Activated CD8-positive, alpha-beta memory T cell treated with anti-CD3 and anti-CD28 coated beads for 24 hours (primary cell): ENCODE measurements at places on chromosomes 4 and X.

GRCh38 chr4:20181926-20182325 is 69.8 kb upstream of the SLIT2 start:
- no peak for DNase-seq

DNA sequence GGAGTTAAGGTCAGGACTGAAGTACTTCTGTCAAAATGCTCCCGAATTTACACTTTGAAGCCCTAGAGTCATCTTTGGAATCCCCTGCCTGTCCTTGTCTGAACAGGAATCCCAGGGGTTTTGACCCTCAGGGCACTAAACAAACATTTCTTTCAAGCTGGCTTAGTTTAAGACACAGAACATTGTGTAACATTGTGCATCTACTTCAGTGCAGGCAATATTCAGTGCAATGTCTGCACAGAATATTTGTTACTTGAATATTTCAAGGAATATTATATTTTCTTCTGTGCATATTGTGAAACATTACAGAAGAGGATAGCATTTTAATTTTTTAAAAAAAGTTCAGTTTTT is 763.4 kb downstream of the PCDH18 start:
- no peak for DNase-seq

- DNase-seq = no peak
Observed at GRCh38 chr4:83110970-83111750, 3.4 kb downstream of the PLAC8 start.

- no peak for DNase-seq
Observed at GRCh38 chr4:27005501-27005900, 144.9 kb downstream of the STIM2 start.

DNA sequence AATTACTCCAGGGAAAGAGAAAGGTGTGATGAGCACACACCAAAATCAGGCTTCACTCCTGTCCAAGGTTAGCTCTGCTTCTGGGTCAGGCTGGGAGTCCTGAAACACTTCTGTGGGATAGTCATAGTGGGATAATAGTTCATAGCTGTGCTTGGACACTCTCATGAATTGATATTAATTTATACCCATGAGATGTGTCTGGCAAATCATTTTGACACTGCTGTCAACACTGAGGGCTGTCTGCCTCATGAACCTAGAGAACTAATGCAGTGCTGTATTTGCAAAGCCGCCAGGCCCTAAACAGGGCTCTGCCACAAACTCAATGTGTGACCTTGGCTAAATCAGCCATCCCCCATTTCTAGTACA is 24.5 kb upstream of the PGRMC1 start:
- DNase-seq = no peak

DNA sequence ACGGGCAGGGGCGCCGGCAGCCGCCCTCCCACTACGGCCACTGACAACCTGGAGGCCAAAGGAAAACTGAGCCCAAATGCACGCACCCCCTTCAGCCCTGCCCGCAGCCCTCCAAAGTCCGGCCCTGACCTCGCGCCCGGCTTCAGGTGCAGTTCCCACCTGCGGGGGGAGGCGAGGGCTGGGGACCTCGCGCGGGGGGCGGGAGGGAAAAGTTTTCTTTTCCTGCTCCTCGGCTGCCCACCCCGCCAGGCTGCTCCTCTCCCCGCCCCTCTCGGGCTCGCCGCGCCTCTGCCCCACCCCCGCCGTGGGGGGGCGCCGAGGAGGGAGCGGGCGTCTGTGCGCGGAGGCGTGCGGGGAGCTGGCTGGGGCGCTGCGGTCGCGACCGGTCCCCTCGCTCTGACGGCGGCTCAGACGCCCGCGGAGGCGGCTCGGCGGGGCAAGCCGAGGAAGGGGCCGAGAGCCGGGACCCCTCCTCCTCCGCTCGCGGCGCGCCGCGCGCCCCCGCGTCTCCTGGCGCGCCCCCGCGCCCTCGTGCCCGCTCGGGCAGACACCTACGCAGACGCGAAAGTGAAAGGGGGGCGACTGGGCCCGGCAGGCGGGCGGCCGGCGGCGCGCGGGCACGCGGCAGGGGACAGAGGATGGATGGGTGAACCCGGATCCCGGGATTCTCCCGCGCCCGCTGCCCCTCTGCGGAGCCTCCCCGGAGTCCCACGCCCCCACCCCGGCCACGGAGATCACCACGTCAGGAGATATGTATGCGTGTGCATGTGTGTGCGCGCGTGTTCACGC is 3.1 kb upstream of the NR3C2 start:
- DNase-seq = peak; percentile 86

DNA sequence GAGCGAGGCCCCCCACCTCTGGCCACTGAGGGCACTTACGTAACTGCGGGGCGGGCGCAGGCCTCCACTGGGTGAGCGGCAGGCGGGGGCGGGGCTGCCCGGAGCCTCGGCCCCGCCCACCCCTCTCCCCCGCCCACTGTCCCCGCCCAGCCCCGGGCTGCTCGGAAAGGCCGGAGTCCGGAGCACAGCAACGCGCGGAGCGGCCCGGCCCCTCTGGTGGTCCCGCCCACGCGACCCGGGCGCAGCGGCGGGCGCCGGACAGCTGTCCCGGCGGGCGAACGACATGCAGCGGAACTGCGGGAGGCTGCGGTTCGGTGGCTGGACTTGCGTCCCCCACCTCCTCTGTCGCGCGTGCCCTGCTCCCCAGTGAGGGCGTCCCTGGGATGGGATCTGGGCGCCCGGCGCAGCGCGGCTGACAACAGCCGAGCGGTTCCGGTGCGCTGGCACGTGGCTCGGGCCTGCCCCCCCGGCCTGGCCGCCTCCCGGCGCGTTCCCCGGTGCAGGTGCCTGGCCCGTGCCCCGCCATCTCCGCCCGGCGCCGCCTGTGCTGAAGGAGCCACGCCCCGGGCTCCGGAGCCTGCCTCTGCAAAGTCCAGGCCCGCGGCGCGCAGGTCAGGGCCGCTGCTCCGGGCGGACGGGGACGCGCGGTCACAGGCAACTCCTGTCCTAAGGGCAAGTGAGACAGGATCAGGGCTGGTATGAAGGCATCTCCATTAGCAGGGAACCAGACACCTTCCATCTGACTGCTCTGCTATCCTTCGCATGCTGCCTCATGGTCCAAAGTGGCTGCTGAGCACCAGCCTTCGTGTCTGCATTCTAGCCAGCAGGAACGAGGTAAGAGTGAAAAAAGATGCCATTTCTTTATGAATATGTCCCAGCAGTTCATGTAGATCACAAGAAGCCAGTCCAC is 21.8 kb upstream of the JAKMIP1 start:
- DNase-seq = peak; percentile 64

DNA sequence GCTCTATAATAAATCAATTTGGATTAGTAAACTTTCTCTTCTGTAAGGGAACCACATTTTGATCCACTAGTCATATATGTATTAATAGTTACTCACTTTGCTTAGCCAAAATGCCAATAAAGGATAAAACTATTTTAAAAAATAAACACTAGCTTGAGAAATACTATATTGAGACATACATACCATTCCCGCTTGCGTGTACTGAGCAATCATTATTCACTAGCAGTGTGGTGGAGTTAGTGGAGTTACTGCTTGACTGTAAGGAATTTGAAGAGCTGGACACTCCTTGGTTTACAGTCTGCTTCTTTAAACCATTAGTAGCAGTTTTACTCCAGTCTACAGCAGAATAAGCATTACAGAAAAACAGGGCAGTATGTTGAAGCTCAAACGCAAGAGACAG is 10.8 kb upstream of the PHKA2 start:
- DNase-seq = no peak

- DNase-seq = no peak
Observed at GRCh38 chr4:89759426-89759825, 77.5 kb downstream of the SNCA start.

- no peak for DNase-seq
Observed at GRCh38 chrX:98409867-98410266, 1526.2 kb downstream of the RPA4 start.

GRCh38 chrX:22043872-22044271 is 11.7 kb downstream of the PHEX start:
- no peak for DNase-seq

DNA sequence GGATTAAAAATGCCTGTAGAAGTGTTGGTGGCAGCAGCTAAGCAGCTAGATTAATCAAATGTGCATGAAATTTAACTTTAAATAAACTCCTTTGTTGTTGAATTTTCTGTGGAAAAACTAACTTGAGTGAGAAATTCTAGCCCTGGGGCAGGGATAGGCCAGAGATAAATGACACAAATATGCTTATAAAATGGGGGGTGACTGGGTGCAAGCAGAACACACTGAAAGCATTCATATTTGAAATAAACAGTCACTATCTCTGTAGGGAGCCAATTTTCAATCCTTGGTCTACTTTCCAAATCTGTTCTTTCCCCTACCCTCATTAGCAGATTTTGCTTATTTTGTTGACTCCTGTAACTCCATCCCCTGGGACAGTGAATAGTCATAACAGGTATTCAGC is 47.9 kb downstream of the RBPJ start:
- DNase-seq = no peak

DNA sequence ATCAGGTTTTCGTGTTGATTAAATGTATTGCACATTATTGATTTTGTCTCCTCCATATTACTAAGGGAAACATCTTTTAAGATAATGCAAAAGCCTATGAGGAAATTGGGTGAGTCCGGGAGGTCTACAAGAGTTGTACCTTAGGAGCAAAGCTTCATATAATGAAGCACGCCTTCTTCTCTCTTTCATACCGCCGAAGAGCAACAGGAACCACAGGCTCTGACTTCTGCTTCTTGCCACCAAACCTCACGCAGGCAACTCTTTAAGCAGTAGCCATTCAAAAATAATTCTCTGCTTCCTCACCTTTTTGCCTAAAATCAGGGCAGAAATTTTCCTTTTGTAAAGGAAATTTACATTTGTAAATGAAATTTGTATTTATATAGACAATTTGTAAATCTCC is 139.6 kb downstream of the SPRY1 start:
- no peak for DNase-seq

- DNase-seq = no peak
Observed at GRCh38 chr4:124277691-124278090, 434.8 kb downstream of the ANKRD50 start.

DNA sequence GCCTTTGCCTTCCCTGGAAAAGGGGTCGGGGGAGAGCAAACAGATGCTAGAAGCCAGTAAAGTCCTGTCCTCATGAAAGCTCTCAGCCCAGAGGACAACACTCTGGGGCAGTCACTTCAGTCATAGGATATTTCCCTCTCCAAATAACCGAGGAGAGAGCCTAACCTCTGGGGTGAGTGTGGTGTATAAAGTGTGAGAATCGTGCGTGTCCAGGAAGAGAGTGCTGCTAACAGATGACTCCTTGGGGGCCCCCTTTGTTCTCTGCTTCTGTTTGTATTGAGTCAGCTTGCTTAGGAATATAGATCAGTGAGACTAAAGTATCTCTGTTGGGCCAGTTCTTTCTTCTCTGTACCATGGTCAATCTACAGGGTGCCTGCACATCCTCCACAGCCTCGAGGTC is 247.2 kb downstream of the PALLD start:
- no peak for DNase-seq

- DNase-seq = no peak
Observed at GRCh38 chr4:159608436-159608835, 505.6 kb downstream of the RAPGEF2 start.

DNA sequence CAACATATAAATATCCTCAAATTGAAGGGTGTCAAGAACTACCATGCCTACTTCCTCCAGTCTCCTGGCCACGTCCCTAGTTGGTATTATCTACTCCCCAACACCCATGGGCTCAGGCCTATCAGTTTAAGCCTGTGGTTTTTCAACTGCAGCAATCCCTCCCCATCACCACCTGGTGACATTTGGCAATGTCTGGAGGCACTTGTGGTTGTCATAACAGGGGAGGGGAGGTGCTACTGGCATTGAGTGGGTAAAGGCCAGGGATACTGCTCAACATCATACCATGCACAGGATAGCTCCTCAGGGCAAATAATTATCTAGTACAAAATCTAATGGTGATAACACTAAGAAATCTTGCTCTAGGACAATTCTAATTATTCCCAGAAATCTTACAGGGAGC is 95.3 kb downstream of the COMMD8 start:
- DNase-seq = no peak

- no peak for DNase-seq
Observed at GRCh38 chr4:88211473-88212252, 53.2 kb upstream of the ABCG2 start.

GRCh38 chr4:146134761-146135445 is 40.6 kb upstream of the LSM6 start:
- no peak for DNase-seq

DNA sequence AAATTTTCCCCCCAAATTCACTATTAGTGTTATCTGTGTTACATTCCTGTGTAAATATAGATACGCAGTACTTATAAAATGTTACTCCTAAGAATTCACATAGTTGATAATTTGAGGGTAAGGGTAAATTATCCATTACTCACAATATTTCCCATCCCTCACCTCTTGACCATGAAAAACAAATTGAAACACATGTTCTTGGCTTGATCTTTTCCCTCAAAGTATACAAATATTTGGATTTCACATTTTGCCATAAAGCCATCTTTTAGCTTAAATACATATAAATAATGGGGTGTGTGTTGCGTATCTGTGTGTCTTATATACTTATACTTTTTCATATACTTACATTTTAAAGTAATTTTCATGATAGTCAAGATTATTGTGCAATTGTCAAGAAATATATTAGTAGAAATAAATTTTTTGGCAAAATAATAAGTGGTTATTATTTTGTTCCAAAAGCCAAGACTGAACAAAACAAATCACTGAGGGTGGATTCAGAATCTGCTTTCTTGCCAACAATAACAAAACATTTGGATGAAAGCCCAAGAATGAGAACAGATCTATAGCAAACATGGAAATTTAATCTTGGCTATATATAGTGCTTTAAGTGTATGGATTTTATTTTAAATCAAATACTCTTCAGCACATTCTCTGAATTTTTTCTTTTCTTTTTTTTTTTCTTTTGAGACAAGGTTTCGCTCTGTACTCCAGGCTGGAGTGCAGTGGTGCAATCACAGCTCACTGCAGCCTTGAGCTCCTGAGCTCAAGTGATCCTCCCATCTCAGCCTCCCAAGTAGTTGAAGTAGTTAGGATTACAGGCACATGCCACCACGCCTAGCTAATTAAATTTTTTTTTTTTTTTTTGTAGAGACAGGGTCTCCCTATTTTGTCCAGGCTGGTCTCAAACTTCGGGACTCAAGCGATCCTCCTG is 48.5 kb upstream of the PRSS48 start:
- no peak for DNase-seq

- DNase-seq = no peak
Observed at GRCh38 chr4:33724685-33725084, 2519.6 kb downstream of the ARAP2 start.

GRCh38 chr4:154030746-154031145 is 241.9 kb upstream of the SFRP2 start:
- DNase-seq = no peak

- DNase-seq = no peak
Observed at GRCh38 chrX:143988356-143988755, 104.5 kb downstream of the UBE2NL start.

DNA sequence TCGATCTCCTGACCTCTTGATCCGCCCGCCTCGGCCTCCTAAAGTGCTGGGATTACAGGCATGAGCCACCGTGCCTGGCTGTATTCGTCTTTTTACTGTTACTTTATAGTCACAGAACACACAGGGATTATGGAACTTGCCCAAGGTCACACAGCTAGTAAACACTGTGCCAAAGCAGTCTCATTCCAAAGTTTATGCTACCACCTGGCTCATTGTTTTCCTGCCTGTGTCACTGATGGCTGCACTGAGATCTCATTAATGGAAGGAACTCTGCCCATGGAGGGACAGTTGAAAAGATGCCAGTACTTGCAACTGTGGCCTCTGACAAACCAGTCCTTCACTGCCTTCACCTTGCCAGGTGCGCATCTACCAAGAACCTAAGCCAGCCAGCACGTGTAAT is 517.7 kb downstream of the BCOR start:
- DNase-seq = no peak
